ENCODE measurements at places on chromosomes 1 and 21.

DNA sequence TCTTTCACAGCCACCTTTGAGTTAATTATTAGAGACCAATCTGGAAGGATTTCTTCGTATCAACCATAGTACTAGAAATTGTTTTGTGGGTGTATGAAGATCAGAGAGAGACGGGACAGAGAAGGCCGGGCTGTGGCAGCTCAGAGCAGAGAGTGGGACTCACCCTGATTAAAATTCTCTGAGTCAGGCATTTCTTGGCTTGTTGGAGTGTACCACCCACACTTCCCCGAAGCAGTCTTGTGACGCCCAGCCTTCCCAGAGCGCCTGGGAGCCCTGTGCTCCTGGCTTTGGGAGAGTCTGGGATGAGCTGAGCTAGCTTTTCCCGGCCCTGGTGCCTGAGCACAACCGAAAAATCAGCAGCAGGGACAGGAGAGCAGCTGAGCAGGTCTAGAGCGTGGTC is 19.4 kb downstream of the PLEKHM2 start:
- DNase-seq = no peak

DNA sequence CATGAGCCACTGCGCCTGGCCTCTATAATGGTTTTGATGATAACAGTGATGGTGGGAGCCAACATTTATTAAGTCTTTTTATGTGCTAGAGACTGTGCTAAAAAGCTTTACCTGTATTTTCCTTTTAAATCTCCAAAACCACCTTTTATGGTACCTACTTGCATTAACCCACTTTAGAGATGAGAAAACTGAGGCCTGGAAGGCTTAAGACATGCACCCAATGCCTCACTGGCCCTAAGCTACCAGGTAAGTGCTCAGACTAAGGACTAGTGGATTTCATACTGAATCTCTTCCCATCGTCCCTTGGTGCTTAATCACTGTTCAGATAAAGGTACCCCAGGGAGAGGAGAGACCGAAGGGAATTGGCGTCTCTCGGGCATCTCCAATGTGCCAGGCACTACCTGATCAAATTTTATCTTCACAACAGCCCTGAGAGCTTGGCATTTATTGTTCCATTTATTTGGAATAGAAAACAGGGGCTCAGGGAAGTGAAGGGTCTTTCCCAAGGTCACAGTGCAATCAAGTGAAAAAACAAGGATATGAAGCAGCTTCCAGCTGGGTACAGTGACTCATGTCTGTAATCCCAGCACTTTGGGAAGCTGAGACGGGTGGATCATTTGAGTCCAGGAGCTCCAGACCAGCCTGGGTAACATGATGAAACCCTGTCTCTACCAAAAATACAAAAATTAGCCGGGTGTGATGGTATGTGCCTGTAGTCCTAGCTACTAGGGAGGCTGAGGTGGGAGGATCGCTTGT is 84.2 kb downstream of the LACTBL1 start:
- DNase-seq = no peak

DNA sequence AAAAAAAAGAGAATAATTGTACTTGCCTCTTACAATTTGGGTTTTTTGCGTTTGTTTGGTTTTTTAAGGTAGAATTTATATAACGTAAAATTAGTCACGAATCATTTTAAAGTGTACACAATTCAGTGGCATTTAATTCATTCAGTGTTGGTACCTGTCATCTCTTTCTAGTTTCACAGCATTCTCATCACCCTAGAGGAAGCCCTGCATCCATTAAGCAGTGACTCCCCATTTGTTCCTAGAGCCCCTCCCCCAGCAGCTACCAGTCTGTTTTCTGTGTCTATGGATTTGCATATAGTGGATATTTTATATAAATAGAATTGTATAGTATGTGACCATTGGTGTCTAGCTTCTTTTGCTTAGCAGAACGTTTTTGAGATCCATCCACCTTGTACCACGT is 233.2 kb upstream of the FMN2 start:
- no peak for DNase-seq

DNA sequence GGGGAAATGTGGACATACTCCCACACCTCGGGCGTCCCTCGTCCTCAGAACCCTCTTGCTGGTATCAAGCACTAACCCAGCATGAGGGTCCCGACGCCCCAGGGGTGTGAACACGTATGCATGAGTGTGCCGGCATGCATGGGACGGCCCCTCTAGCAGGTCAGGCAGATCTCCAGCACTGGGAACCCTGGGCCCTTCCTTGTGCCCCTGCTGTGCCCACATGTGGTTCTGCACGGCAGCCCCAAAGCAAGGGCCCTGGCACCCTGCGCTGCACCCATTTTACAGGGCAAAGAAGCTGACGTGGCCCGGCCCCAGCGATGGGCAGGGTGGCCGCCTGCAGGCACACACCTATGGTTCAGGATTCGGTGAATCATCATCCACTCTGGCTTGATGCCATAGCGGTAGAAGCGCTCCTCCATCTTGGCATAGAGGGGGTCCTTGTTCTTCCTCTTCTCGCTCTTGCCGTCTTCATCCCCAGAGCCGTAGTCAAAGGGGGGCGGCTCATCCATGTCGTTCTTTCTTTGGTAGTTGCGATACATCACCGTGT is 34.2 kb downstream of the CHD5 start:
- DNase-seq = no peak

DNA sequence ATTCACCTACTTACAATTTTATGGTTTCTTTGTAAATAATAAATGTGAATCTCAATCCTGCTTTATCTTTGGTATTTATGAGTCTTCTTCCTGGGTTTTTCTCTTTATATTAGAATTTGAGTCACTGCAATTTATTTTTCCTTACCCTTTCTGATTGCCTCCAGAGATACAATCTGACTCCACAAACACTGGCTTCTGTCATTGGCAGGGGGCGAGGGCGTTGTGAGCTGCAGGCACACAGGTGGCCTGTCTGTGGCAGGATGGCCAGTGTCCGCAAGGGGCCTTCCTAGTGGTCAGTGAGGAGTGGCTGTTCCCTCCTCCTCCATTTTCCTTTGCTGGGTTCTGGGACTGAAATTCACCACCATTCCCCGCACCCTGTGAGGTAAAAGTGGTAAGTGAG is 2.0 kb upstream of the MTARC1 start:
- no peak for DNase-seq

DNA sequence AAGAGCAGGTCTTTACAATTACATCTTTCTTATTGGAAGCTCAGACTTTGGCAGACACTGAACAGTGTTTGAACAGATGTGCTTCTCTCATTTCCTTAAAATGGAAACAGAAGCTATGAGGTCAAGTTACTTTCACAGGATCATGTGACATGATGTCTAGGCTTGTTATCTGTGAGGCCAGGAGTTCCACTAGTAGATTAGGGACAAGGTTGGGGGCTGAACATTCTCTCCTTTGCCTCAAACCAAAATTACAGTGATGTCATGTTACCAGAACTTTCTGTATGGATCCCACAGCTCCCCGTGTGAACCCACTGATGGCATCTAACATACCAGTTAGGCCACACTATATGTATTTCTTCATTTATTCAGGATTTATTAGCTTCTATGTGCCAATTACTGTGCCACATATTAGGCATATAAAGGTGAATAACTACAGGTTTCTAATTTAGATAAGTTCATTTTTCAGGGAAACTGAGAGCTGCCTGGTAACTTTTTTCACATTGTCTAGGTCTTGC is 6.0 kb downstream of the DYNLT5 start:
- no peak for DNase-seq

- no peak for DNase-seq
Observed at GRCh38 chr1:22255341-22256212, 112.7 kb upstream of the WNT4 start.

DNA sequence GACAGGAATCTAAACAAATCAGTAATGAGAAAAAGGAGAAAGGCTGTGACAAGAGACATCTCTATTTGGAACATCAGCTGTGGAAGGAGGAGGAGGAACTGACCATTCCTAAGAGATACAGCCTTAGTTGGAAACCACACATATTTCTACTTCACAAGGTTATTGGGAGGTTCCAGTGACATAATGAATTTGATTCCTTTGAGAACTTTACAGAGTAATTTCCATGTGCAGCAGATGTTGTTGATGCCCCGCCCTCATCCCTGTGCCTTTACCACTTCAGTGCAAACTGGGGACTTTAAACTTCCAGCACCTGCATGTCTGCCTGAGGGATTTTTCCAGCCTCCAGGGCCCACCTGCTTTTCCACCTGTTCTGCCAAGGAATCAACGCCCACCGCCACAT is 9.3 kb upstream of the ST6GALNAC5 start:
- DNase-seq = no peak

GRCh38 chr21:44356636-44357035 is 3.2 kb downstream of the TRPM2 start:
- no peak for DNase-seq

DNA sequence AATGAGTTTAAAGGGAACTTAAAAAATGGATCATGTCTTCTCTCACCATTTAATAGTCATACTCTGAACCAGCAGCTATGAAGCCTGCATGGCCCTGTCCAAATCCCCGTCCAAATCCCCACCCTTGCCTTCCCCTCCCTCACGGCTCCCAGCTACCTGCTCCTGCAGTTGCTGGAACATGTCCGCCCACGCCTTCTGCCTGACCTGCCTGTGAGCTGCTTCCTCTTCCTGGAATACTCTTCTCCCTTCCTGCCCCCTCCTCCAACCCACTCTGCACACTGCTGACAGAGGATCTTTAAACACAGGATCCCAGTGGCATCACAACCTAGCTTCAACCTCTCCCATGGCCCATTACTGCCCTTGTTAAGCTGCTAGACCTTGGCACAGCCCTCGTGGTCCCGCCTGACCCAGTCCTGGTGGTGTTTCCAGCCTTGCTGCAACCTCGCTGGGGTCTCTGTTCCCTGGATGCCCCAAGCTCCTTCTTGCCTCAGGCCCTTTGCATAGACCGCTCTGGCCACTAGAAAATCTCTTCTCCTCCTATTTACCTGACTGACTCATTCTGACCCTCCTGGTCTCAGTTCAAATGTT is 118.3 kb downstream of the PTPRU start:
- no peak for DNase-seq

- no peak for DNase-seq
Observed at GRCh38 chr1:198024782-198025181, 107.6 kb downstream of the LHX9 start.

DNA sequence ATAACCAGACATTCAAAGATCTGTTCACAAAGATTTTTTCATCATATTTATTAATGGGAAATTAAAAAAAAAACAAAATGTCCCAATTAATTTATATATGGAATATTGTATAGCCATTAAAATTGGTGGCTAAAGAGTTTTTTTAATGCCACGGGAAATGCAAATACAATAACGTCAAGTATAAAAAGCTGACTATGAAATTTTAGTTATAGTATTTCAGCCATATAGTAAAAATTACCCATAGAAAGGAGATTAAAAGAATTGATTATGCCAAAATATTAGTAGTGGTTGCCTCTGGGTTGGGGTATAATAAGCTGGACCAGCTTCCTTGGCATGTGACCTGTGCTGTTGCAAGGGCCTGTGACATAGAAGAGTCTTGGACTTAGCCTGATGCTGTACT is 78.8 kb downstream of the KCTD3 start:
- DNase-seq = no peak

GRCh38 chr1:3580231-3580630 is 31.1 kb downstream of the MEGF6 start:
- no peak for DNase-seq

- no peak for DNase-seq
Observed at GRCh38 chr1:241357366-241358340, 648 bp upstream of the RGS7 start.

- DNase-seq = no peak
Observed at GRCh38 chr1:192170196-192170984, 12.1 kb downstream of the RGS18 start.

- DNase-seq = no peak
Observed at GRCh38 chr1:245079021-245079609, 75.7 kb upstream of the KIF26B start.

- DNase-seq = no peak
Observed at GRCh38 chr1:205593532-205593931, 38.3 kb downstream of the ELK4 start.

DNA sequence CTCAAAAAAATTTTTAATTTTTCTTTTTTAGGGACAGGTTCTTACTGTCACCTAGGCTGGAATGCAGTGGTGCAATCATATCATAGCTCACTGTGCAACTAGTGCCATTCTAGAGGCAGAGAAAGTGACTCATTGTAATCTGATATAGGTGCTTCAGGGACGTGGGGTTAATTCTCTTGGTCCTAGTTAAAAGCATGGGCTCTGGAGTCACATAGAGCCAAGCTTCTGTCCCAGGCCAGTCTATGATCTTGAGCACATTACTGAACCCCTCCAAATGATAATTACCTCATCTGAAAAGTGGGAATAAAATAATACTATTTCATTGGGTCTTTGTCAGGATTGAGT is 1.1 kb upstream of the ADIPOR1 start:
- no peak for DNase-seq

- no peak for DNase-seq
Observed at GRCh38 chr1:50183378-50184133, 74.8 kb downstream of the ELAVL4 start.

- no peak for DNase-seq
Observed at GRCh38 chr21:36337099-36337509, 17.1 kb downstream of the MORC3 start.

- DNase-seq = peak; percentile 38
Observed at GRCh38 chr1:33349081-33349759, 28.3 kb upstream of the A3GALT2 start.

Data from activated CD4-positive, alpha-beta T cell treated with anti-CD3 and anti-CD28 coated beads for 24 hours (primary cell).